MG63 (cell line): ENCODE measurements at places on chromosomes 7 and 10. TPM values are rescaled to one million over a fixed set of nuclear protein-coding genes. Genes with fewer than 3 reads are reported as not detected.

DNA sequence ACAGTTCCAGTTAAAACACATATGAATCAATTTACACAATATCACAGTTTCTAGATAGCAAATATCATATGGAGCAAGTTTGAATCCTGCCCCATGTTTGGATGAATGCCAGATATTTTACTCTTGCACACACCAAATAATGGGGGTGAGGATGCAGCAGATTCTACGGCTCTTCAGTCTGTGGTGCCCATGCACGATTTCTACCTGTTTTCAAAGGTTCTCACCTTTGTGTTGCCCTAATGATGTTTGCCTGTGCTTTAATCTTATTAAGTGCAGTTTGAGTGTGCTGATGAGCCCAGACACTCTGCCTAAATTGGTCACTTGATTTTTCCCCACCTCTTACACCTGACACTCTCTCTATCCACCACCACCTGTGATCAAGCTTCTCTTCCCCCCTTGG lies 119.6 kb downstream of the NPY start:
- no peak for DNase-seq

DNA sequence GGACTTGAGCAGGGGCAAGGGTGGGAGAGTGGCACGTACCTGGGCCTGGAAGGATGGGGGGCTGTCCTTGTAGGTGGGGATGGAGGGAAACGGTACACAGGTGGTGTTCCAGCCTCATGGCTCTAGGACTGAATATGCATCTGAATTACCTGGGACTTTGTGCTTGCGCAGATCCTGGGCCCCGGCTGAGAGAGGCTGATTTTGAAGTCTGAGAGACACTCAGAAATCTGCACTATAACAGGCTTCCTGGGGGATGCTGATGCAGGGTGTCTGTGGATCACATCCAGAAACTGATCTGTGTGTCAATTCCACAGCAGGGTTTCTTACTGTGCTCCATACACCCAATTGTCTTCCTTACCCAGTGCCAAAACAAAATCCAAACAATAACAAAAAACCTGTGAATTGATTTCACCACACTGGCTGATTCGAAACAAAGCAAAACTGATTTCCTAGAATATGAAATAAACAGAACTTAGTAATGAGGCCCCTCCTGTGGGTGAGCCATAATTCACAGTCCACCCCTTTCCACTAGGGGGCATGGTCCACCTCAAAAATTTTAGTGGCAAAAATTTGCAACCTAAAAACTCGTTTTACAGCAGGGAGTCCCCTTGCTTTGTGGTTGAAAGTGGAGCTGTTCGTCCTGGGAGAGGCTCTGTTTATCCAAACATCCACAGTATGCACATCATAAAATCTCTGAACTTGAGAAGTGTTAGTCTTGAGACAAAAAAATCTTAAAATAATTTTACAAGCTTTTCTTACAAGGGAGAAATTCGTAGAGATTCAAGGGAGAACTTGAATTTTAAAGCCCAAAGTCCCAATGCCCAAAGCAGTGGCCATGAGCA lies 32.0 kb upstream of the PLEKHA1 start:
- peak; percentile 26 for DNase-seq

- no peak for DNase-seq
Measured at GRCh38 chr7:7562736-7563135, 3.9 kb upstream of the MIOS start.

- DNase-seq: peak; percentile 8
Measured at GRCh38 chr7:92246360-92247101, 757 bp downstream of the ANKIB1 start.

GRCh38 chr7:12458520-12459131 lies 55.0 kb upstream of the VWDE start:
- no peak for DNase-seq

DNA sequence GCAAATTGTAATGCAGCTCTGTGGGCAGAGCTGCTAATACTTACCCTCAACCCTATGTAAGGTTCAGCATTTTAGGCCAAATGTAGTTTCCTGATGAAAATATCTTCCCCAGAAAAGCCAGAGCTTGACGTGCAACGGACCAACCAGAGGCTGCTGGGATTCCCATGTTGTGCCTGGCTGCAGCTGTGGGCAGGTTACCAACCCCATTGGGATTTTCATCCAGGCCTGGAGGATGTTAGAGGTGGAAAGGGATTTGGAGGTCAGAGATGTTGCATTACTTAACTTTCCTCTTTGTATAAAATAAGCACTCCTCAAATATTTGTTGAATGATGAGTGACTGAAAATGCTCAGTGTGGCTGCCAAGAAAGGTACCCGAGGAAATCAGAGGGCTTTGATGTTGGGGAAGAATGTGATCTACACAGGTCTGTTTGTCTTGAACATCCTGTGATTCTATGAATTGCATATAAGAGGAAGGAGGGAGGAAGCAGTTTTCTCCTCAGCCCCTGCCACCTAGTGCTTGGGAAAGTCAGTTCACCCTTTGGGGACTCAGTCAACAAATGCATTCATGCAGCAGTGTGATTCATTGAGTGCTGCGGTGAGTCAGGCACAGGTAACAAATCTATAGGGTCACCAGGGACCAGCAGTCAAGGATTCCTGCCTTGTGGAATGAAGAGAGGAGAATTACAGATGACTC lies 487.2 kb downstream of the RPS24 start:
- DNase-seq: peak; percentile 56

- DNase-seq: no peak
Measured at GRCh38 chr7:104327534-104327933, 869 bp upstream of the LHFPL3 start.

The NXPH1 gene
- total RNA-seq: not detected in 2 replicates

The CPN1 gene
- total RNA-seq: not detected in 2 replicates
